HAP-1 (cell line): ENCODE measurements at places on chromosomes 11 and 22.

DNA sequence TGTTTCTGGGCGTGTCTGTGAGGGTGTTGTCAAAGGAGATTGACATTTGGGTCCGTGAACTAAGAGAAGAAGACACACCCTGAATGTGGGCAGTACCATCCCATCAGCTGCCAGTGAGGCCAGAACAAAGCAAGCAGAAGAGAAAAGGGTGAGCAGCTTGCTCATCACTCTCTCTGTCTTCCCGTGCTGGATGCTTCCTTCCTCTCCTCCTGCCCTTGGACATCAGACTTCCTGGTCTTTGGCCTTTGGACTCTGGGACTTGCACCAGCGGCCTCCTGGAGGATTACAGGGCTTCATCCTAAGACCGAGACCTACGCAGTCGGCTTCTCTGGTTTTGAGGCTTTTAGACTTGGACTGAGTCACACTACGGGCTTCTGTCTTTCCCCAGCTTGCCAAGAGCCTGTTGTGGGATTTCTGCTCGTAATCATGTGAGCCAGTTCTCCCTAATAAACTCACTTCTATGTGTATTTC, 18.8 kb downstream of the APOL2 start:
- DNase-seq: no peak

DNA sequence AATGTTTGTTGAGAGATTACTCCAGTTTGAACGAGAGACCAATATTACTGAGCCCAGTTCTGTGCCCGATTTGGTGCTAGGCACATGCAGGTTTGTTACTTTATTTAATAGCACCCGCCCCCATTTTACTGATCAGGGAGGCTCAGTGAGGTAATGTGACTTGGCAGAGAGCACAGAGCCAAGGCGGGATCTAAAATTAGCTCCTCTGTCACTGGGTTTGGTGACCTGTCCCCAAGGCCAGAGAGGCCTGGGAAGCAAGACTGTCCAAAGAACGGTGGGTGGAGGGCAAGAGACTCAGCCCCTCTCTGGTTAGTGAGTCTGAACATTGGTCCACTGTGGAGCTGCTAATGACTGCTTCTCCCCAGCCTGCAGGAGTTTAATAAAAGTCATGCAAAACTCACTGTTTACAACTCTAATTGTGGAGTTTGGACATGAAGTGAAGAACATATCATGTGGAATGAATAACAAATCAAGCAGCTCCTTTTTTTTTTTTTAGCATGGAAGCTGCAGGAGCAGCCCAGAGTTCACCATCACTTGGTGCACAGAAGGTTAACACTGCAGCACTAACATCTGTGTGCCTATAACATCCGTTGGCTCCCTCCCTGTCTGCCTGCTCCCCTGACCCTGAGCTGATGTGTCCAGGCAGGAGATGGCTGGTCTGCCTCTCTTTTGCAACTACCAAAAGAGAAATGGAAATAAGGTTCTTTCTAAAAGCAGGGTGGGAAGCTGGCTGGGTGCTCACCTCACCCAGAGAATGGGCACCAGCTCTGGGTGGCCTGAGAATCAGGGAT, 39.0 kb downstream of the CSNK2A3 start:
- DNase-seq: no peak

- no peak for DNase-seq
Measured at GRCh38 chr11:36164506-36165250, 124.5 kb downstream of the COMMD9 start.

DNA sequence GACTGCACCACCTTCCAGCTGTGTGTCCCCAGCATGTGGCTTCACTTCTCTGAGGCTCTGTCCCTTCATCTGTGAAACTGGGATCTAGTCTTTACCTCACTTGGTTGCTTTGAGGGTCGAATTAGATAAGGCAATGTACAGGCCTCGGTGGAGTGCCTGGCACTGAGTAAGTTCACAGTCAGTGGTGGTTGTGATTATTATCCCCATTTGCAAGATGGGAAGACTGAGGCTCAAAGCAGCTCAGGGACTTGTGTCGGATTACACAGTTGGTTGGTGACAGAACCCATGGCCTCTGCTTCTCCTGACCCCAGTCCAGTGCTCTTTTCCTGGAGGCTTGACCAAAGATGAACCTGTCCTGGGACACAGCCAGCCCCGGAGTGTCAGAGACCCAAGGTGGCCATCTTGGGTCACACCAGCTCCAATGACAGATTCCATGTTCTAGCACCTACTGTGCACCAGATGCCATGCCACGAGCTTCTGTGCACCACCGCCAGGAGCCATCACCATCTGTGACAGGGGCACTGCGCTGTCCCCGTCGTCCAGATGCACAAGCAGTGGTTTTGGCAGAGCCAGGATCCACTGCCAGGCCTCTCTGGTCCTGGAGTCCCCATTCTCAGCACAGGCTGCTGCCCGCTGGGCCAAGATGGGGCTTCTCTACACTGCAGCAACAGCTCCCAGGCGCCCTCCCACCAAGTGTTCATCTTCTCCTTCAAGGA, 60.5 kb downstream of the IGLL1 start:
- DNase-seq: no peak
